ENCODE measurements at places on chromosomes 16 and 17.
A peak's percentile ranks its signal among the peaks of the same experiment; 100 is the strongest.

DNA sequence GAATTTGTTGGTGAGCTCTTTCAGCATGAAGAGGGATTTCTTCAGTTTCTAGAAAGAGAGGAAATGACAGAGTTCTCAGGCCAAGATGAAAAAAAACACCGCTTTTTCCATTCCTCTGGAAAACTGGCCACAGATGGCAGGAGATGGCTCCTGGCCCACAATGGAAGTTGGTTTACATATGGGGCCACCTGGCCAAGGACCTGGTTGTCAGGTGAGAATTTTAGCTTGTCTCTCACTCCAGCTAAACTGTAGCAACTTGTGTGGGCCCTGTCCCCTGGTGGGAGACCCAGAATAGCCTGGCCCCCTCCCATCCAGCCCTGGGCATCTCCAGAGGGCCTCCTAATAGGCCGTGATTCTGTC is 33.6 kb downstream of the LGALS9 start:
- no peak for DNase-seq

GRCh38 chr16:78275420-78275819 is 176.0 kb downstream of the WWOX start:
- no peak for DNase-seq

DNA sequence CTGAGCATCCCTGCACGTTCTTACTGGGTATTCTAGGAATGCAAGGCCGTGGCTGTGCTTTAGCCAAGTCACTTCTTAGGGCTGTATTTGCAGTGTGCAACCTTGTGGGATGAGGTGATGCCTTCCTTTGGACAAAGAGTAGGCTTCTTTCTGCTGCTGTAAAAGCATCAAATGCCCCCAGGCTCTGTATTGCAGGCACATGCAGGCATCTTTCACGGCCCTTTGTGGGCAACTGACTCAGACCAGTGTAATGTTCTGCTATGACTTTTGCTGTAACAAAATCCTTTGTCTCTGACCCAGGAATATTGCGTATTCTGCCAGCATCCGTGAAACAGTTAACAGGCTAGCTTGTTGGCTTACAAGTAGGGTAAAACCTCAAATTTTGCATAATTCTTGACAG is 30.9 kb upstream of the GCSH start:
- no peak for DNase-seq

DNA sequence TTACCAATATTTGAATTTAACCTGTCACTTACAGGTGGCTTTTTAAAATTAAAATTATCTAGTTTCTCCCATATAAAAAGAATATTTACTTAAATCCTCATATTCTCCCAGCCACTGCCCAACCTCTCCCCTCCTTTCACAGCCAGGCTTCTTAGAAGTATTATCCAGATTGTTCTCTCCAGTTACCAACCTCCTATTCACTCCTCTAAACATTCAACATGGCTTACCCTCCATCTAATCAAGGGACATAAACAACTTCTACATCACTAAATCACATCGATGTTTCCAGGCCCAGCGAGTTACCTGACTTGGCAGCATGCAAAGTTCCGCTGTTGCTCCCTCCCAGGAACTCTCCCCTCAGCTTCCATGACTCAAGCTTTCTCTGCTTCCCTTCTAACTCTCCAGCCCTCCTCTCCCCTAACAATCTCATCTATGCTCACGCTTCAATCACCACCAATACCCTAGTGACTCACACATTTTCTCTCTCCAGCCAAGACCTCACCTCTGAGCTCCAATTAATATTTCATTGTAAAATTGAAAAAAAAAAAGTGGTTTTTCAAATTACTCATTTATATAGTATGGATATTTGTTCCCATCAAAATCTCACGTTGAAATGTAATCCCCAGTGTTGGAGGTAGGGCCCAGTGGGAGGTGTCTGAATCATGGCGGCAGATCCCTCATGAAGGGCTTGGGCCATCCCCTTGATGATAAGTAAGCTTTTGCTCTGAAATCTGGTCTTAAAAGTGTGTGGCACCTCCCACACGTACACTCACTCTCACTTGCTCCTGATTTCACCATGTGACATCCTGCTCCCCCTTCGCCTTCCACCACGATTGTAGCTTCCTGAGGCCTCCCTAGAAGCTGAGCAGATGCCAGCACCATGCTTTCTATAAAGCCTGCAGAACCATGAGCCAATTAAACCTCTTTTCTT is 88.5 kb downstream of the HELZ start:
- peak; percentile 53 for DNase-seq

GRCh38 chr16:85536411-85537330 is 76.5 kb upstream of the GSE1 start:
- DNase-seq, result no peak

- peak; percentile 40 for DNase-seq
These were observed 166.5 kb downstream of the STX8 start for GRCh38 chr17:9408868-9409829.

DNA sequence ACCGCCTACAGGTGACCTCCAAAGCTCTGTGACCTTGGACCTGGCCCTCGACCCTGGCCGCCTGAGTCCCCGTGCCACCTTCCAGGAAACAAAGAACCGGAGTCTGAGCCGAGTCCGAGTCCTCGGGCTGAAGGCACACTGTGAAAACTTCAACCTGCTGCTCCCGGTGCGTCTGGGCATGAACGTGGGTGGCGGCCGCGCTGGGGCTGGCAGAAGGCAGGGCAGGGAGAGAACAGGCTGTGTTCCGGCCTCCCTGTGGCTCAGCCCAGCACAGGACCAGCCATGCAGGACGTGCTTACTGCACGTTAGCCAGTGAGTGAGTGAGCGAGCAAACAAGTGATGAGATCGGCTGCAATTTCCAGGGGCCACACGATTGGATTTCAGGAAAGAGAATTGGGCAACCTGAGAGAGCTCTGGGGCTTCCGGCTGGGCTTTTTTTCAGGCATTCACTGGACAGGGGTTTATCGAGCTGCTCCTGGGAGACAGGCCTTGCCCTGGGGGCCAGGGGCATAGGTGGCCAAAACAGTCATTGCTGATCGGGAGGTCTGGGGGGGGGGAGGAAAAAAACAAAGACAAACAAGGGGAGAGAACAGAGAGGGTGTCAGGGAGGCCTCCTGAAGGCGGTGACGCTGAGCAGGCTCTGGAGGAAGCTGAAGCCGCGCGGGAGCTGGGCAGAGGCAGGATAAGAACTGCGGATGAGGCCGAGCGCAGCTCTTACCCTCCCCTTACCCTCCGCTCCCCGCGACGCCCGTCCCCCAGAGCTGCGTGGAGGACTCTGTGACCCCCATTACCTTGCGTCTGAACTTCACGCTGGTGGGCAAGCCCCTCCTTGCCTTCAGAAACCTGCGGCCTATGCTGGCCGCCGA is 16.9 kb downstream of the ITGAX start:
- DNase-seq, result no peak

GRCh38 chr16:4090351-4090851 is 25.8 kb downstream of the ADCY9 start:
- no peak for DNase-seq

GRCh38 chr17:81870131-81870980 is 781 bp downstream of the ARHGDIA start:
- DNase-seq, result peak; percentile 56

- DNase-seq, result no peak
These were observed 319.2 kb downstream of the PHKB start for GRCh38 chr16:47780213-47780875.

DNA sequence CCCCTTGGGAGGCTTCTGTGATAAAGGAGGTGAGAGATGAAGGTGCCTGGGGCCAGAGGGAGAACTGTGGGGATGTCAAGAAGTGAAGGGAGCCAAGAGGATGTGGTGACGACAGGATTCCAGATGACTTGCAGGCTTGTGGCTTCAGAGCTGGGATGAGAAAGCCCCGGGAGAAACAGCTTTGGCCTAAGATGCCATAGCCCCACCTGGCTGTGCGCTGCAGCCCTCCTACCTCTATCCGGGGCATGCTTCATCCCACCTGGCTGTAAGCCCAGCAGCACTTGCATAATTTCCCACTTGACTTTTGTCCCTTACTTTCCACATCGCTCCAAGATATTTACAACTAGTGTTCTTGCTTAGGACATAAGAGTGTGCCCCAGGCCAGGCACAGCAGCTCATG is 29.3 kb downstream of the GINS3 start:
- peak; percentile 49 for DNase-seq
